ENCODE measurements at places on chromosomes 3 and 15. TPM values are rescaled to one million over a fixed set of nuclear protein-coding genes. Genes with fewer than 3 reads are reported as not detected.

GRCh38 chr3:126085841-126086240 is 1.9 kb upstream of the SLC41A3 start:
- no peak for DNase-seq

- DNase-seq, result no peak
Observed at GRCh38 chr15:69433831-69434230, 18.8 kb upstream of the RPLP1 start.

GRCh38 chr3:147132168-147132567 is 274.2 kb downstream of the ZIC4 start:
- no peak for DNase-seq

Gene LRRC31
- total RNA-seq, result 2.7 TPM

Gene C3orf85
- total RNA-seq, result 8.5 TPM

Measured in liver (tissue), 10 donors.